ENCODE measurements at places on chromosomes 1 and 21.
A peak's percentile ranks its signal among the peaks of the same experiment; 100 is the strongest.

GRCh38 chr1:20660847-20661206, 342 bp downstream of the DDOST start:
- DNase-seq = no peak

GRCh38 chr1:118306851-118307250, 121.8 kb upstream of the SPAG17 start:
- no peak for DNase-seq

DNA sequence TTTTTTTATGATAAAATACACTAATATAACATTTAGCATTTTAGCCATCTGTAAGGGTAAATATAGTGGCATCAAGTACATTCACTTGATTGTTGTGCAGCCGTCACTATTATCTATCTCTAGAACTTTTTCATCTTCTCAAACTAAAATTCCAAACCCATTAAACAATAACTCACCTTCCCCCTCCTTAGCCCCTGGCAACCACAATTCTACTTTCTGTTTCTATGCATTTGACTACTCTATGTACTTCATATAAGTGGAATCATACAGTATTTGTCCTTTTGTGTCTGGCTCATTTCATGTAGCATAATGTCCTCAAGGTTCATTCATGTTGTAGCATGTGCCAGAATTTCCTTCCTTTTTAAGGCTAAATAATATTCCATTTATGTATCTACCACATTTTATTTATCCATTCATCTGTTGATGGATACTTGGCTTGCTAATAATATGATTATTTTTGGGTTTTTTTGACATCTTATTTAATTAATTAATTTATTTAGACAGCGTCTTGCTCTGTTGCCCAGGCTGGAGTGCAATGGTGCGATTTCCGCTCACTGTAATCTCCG, 69.6 kb upstream of the MACF1 start:
- no peak for DNase-seq

DNA sequence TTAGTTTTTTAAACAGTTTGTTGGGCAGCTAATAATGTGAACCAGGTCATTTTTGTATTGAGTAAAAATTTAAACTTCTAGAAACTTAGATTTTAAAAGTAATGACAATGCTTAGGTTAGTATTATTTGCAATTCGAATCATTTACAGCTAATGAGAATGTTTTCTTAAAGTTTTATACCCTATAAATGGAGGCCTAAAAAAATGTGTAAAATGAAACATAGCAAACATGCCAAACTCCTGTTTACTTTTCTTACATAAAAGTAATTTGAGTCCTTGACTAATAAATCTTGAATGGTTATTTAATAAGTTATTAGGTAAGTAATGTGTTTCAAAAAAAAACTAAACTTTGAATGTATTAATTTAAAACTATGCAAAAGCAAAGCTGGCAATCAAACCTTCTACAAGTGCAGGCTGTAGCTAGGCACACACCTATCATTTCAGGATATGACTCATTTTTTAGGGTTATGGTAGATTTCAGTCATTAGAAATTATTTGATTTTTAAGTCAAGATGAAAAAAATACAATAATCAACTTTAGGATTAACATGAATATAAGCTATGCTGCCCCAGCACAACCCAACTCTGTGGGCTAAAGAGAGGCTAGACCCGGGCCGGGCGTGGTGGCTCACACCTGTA, 41.5 kb downstream of the CLSTN1 start:
- no peak for DNase-seq

DNA sequence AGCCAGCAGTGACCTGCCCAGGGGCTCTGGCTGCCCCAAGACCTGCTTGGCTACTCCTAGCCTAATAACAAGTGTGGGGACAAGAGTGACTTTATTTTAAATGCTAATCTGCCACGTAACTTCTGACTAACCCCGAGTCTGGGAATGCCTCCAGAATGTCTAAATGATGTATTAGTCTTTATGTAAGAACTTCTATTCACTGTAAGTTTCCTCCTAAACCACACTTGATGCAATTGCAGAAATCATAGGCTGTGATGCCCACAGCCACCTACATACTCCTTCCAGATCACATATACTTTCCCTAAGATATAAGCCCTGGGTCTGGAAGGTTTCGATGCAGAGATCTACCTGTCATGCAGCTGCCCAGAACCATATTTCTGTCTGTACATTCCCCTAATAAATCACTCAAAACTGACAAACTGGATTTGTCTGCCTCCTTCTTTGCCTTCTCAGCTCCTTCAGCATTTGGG, 5.9 kb upstream of the VPS45 start:
- no peak for DNase-seq

DNA sequence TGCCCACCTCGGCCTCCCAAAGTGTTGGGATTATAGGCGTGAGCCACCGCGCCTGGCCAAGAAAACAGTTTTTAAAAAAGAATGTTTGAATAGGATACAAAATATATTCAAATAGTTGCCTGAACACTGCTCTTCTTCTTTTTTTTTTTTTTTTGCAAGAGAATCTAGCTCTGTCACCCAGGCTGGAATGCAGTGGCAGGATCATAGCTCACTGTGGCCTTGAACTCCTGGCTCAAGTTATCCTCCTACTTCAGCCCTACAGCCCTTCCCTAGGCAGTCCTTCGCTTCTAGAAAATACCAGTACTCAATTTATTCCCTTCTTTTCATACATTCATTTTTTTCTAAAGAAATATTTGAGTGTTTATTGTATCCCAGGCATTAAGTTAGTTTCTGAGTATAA, 67.9 kb downstream of the OSBPL9 start:
- DNase-seq = no peak

- DNase-seq = peak; percentile 74
These were observed at the start of gene MEGF6 for GRCh38 chr1:3611170-3612019. TSS of gene MEGF6 (minus strand) at chr1:3611508. CDS start at chr1:3611268, 240 bp downstream.

- no peak for DNase-seq
These were observed 236.2 kb upstream of the NRIP1 start for GRCh38 chr21:15301014-15301413.

DNA sequence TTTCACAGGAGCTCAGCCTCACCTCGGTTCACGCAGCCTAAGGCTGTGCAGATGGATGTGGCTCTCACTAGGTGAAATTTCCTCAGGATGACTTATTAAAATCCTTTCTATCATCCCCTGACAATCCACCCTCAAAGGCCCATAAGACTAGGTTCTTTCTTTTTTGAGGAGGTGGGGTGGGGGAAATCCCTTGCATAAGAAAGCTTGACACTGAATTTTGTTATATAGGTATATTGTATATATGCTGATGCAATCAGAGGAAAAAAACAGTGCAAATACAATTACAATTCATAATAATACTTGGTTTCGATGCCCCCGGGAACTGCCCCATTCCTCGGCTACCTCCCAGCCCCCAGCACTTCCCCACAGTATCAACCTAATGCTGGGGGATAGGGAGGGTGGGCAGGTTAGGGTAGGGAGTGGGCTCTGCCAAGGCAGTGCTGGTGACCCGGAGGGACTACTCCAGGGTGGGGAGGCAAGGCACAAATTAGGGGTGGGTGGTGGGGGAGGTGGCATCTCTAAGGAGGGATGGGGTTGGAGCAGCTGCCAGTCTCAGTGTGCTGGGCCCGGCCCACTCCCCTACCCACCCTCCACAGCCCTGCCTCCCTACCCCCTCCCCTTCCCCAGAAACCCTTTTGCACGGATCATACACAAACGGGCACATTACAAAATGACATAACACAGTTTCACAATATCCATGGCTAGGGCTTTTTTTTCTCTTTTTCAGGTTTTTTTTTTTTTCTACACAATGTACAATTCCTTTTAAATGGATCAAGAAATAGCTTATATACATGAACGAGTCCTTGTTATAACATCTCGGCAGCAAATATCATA, 30.9 kb downstream of the SLC27A3 start:
- no peak for DNase-seq

GRCh38 chr21:27291006-27291405, 324.1 kb upstream of the ADAMTS5 start:
- no peak for DNase-seq

- peak; percentile 60 for DNase-seq
These were observed 38.6 kb upstream of the COX20 start for GRCh38 chr1:244796719-244797406.

DNA sequence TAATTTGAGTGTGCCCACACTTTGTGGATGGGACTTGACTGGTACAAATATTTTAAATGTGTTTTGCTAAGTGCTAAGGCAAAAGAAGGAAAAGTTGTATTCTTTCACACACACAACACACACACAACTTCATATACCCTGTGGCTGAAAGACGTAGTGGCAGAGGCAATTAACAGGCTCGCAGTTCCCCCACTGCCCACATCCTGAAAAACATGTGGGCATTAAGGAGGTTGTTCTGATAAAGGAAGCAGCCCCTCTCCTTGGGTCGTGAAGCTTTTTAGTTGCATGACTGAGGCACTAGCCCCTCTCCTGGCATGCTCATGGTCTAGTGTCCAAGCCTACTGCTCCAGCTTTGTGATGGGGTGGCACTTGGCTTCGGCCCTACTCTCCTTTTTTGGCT, 14.3 kb upstream of the ADAM30 start:
- DNase-seq = no peak

- no peak for DNase-seq
These were observed 43.4 kb downstream of the KIAA1614 start for GRCh38 chr1:180956028-180956640.

- no peak for DNase-seq
These were observed 7.2 kb upstream of the TACSTD2 start for GRCh38 chr1:58584082-58584895.

GRCh38 chr1:2543543-2544092, 12.6 kb upstream of the TNFRSF14 start:
- no peak for DNase-seq

DNA sequence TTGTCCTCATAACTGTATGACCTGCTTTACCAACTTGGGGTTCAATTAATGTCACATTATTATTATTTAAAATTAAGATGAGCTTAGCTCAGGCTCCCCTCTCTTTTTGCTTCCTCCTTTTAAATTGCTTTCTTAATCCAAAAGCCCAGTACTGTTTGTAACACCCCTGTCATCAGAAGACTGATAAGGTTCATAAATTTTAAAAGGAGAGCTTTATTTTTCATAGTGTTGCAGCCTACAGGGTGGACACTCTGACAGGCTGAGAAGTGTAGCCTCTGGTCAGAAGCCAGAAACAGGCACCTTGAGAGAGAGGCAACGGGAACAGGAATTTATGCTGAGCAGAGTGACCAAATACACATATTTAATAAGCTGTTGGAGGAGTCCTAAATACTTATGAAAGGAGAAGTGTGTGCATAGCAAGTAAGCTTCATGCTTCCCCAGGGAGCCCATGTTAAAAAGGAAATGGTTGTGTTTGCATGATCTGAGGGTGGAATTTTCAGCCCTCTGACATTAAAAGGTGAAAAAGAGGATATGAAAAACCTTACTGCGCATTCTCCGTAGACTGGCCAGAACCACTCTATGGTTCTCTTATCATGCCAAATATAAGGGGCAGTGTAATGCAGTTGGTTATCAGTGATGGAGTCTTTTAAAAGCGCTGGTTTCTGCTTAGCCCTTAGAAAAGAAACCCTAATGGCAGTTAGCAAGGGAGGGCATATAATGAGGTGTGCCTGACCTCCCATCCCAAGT, 30.5 kb upstream of the FGGY start:
- peak; percentile 31 for DNase-seq

GRCh38 chr1:1779691-1780597, 1.7 kb upstream of the NADK start:
- peak; percentile 85 for DNase-seq

GRCh38 chr1:203609979-203610493, 16.6 kb upstream of the ATP2B4 start:
- DNase-seq = no peak

DNA sequence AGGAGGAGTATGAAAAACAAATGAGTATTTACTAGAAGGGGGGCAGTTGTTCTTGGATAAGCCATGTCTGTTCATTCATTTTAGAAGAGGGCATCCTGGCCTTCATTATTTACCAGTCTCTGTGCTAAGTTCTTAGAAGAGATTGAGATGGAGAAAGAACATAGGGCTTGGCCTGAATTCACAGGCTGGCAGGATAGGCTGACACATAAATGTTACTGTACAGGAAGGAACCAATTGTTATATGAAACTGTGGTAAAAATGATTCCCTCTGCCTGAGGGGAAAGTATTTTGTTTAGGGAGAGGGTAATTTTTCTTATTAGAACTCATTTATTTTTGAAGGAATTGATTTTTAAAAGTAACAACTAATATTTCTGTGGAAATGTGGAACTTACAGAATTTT, 99.5 kb downstream of the MAN1A2 start:
- DNase-seq = no peak

DNA sequence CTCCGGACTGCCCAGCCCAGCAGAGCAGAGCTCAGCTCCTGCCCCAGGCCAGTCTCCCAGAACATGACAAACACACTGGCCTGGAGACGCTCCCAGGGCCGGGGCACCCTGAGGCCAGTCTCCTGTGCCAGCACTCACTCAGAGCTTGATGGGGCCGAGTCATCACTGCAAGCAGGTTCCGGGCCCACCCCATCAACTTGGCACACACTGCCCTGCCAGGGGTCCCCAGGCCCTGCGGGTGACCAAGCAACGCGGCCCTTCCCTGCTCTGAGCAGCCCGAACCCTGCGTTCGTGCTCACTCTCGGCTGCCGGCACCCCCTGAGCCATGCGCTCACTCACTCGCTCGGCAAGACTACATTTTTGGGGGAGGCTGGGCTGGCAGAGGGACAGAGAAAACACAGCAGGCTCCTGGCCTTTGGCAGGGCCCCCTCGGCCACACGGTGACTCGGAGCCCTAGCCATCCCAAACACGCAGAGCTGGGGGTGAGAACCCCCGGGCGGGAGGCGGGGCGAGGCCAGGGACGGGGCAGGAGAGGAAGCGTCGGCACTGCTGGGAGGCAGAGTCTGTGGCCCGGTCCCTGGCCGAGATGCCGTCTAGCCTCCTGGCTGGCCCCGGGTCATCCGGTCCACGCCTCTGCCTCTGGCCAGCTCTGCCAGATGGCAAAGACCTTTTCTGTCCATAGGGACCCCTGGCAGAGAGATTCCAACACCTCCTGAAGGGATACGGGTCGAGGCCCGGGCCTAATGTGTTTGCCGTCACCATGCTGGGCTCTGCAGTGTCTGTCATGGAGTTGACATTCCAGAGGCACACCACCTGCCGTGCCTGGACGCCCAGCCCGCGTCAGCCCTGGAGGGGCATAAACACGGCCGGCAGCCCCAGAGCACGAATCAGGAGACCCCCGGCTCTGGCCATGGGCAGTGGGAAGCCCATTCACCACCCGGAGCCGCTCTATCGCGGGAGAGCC, 68.0 kb downstream of the MEGF6 start:
- DNase-seq = no peak

Measured in Peyer's patch (tissue), 4 donors.